ENCODE measurements at places on chromosomes 3 and 15. TPM values are rescaled to one million over a fixed set of nuclear protein-coding genes. Genes with fewer than 3 reads are reported as not detected.

GRCh38 chr15:93948726-93949125 lies 282.6 kb upstream of the MCTP2 start:
- DNase-seq: no peak

TNNC1 gene
- 0.51 TPM for total RNA-seq

MCF2L2 gene
- not detected for total RNA-seq

- DNase-seq: no peak
These were observed 124.6 kb downstream of the NTRK3 start for GRCh38 chr15:88131937-88132336.

NUTM1 gene
- total RNA-seq: not detected

DNA sequence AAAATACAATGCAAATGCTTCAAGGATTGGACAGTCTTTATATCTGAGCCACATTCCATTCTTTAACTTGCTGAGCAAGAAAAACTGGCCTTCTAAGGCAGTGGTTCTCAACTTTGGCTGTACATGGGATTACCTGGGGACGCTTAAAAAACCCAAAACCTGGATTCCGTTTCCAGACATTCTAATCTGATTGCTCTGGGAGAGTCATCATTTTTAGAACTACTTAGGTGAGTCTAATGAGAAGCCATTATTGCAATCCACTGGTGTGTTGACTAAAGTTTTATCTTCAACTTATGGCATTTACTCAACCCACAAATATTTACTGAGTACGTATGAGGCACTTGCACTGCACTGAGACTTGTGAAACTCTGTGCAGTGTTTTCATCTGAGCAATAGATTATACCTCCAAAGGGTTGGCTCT lies 195.7 kb upstream of the ATP11B start:
- no peak for DNase-seq

GOLGA8S gene
- total RNA-seq: 0.08 TPM
